ENCODE measurements at places on chromosomes 2 and 18. TPM values are rescaled to one million over a fixed set of nuclear protein-coding genes. Genes with fewer than 3 reads are reported as not detected.

RGPD4 gene
- total RNA-seq = 0.34 TPM

CHRNA1 gene
- not detected for total RNA-seq

LIMS3 gene
- total RNA-seq = not detected

PHLPP1 gene
- 12.3 TPM for total RNA-seq

FBXO41 gene
- 5.6 TPM for total RNA-seq

SERPINB12 gene
- total RNA-seq = not detected

CDKL4 gene
- total RNA-seq = 3.2 TPM

ZEB2 gene
- 106 TPM for total RNA-seq

SNTG2 gene
- total RNA-seq = 18.2 TPM

DNA sequence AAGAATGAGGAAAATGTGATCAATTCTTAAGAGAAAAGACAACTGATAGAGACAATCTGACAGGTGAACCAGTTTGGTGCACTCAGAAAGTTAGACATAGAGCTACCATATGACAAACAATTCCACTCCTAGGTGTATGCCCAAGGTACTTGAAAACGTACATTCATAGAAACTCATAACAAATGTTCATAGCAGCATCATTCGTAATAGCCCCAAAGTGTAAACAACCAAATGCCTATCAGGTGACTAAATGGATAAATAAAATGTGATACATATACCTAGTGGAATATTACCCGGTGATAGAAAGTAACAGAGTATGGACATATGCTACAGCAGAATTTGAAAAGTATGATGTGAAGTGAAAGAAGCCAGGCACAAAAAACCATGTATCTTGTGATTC lies 149.3 kb upstream of the TRIB2 start:
- H3K36me3 ChIP-seq = no peaks in the 10 kb centered on the region
- no peak overlapping the region for H3K4me3 ChIP-seq
- no peaks in the 10 kb centered on the region for H3K27me3 ChIP-seq
- no peak for DNase-seq

DNA sequence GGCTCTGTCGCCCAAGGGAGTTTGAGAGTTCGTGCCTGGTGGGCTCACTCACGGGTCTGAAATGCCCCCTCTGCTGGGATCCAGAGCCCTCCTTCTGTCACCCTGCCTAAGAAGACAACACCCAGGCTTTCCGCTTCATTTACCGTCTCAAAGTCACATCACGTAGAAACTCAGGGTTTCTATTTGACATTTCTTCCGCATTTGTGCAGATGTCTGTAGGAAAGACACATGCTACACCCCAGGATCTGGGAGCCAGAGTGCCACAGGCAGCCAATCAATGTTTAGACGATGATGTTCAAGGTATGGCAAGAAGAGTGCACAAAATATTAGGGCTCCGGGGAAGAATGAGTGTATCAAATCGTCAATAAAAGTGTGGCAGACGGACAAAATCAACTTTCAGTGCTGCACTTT lies 24.4 kb upstream of the ACKR3 start:
- H3K27ac ChIP-seq = no peak overlapping the region
- no peaks in the 10 kb centered on the region for H3K27me3 ChIP-seq
- H3K36me3 ChIP-seq = no peaks in the 10 kb centered on the region
- no peaks in the 10 kb centered on the region for H3K4me1 ChIP-seq

DNA sequence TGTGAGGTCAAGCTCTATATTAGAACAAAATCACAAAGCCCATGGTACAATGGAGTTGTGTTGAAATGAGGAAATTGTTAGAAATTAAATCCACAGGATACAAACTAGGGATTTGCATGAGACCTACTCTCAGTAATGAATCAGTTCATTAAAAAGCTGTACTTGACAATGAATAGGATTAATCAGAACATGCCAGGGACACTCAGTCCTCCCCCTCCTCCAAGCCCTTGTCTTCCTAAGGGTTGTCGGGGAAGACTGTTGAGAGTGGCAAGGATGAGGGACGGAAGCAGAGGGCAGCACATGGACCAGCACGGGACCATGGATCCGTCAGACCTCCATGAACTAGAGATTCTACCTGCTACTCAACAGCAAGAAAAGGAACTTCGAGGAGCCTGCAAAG lies 39.8 kb downstream of the SPRED2 start:
- H3K27ac ChIP-seq = no peak overlapping the region
- H3K36me3 ChIP-seq = no peaks in the 10 kb centered on the region
- H3K4me3 ChIP-seq = no peak overlapping the region
- H3K4me1 ChIP-seq = no peaks in the 10 kb centered on the region
- DNase-seq = no peak

DNA sequence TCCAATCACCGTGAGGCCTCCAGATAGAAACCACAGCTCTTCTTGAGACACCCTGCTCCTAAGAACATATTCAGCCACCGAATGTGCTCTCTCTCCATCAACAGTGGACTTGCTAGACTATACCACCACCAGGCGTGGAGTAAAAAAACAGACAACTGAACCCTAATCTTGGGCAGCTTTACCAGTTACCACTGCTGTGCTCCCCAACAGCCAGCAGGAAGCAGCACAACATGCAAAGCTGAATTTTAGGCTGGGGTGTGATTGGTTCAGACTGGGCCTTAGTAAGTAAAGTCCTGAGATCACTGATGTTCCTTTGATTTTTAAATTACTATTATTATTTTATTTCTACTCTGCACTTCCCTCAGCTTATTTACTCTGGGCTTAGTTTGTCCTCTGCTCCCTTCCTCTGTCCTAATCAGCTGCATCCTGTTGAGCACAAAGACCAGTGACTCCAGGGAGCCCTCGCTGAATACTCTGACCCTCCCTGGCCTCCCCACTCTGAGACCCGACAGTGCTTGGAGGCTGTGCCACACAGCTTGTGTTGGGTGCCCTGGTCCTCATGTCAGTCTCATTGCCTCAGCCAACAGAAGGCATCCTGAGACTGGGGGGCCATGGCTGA lies 21.9 kb downstream of the MRPL35 start:
- peak overlapping the region; percentile 82 for H3K27ac ChIP-seq
- H3K36me3 ChIP-seq = no peaks in the 10 kb centered on the region
- peaks cover 22% of the 10 kb centered on the region for H3K4me1 ChIP-seq
- DNase-seq = peak; percentile 63
- H3K4me3 ChIP-seq = no peak overlapping the region

DNA sequence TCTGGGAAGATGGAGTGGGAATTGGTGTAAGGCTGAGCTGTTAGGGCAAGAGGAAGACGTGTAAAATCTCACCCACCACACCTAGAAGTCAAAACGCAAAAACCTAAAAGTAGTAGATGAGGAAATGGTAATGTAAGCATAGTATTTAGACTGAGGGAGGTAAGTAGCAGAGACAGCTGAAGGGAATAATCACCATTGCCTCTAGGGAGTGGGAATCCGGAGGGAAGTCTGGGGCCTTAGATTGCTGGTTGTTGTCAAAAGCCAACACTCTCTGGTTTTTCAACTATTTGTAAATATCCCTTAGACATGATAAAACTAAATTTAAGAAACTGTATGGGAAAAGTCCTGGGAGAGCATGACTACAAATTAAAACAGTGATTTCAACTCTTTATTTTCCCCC lies 28.7 kb upstream of the MYCN start:
- H3K36me3 ChIP-seq = no peaks in the 10 kb centered on the region
- H3K27ac ChIP-seq = no peak overlapping the region
- DNase-seq = no peak
- no peaks in the 10 kb centered on the region for H3K27me3 ChIP-seq

GRCh38 chr2:151845884-151846283 lies 17.7 kb upstream of the ARL5A start:
- no peak overlapping the region for H3K27ac ChIP-seq
- H3K27me3 ChIP-seq = no peaks in the 10 kb centered on the region
- H3K4me3 ChIP-seq = no peak overlapping the region
- no peaks in the 10 kb centered on the region for H3K4me1 ChIP-seq
- DNase-seq = no peak

GRCh38 chr2:207472343-207473048 lies 57.3 kb upstream of the CREB1 start:
- H3K36me3 ChIP-seq = no peaks in the 10 kb centered on the region
- no peaks in the 10 kb centered on the region for H3K27me3 ChIP-seq
- H3K4me3 ChIP-seq = no peak overlapping the region
- DNase-seq = no peak
- no peak overlapping the region for H3K27ac ChIP-seq

DNA sequence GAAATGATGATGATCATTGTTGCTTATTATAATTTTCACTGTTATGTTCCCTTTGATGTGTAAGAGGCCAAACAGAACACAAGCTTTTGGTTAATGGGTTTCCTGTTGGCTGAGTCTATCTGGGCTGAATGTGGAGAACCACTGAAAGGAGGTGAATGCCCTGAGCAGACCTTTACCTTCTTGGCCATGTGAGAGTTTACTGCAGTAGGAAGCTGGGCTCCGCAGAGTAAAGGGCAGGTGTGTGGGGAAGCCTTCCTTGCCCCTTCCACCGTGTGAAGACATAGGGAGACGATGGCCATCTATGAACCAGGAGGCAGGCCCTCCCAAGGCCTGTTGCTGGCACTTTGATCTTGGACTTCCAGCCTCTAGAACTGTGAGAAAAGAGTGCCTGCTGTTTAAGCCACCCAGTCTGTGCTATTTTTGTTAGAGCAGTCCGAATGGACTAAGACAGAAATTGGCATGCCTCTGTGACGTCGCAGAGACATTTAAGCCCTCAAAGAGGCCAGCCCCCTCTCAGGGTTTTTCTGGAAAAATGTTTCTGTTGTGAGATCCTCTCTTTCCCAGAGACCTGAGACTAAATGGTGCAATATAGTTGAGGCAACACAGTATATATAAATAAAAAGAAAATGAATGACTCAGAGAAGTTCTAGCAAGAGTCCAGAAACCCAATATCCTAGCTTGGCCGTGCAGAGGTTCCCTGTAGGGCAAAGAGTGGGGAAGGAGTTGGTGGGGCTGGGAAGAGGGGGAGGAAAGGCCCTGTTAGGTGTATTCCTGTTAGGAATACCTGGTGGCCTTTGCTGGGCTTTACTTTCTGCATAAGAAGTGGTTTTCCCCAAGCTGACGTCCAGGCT lies 121.9 kb upstream of the LGALSL start:
- no peak overlapping the region for H3K4me3 ChIP-seq
- no peaks in the 10 kb centered on the region for H3K27me3 ChIP-seq
- H3K4me1 ChIP-seq = no peaks in the 10 kb centered on the region
- H3K36me3 ChIP-seq = no peaks in the 10 kb centered on the region
- no peak for DNase-seq
- peak overlapping the region; percentile 76 for H3K27ac ChIP-seq

DNA sequence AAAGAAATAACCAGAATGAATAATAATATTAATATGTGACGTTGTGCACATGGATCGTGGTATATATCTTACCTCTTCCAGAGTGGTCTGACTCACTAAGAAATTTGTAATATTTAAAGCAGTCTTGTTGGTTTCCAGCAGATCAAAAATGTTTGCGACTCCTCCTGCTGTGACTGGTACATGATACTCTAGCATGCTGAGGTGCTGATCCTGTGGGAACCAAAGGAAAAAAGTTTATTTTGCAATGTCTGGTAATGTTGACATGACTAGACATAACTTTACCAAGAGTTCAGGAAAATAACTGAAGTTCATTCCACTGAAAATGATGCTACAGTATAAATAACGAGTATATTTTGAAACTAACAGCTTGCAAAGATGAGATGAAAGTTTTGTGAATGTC lies 124.5 kb upstream of the BARD1 start:
- H3K27ac ChIP-seq = no peak overlapping the region
- H3K4me1 ChIP-seq = no peaks in the 10 kb centered on the region
- no peak overlapping the region for H3K4me3 ChIP-seq
- DNase-seq = no peak

- H3K4me3 ChIP-seq = no peak overlapping the region
- no peaks in the 10 kb centered on the region for H3K36me3 ChIP-seq
- DNase-seq = no peak
- no peaks in the 10 kb centered on the region for H3K27me3 ChIP-seq
- no peak overlapping the region for H3K27ac ChIP-seq
Observed at GRCh38 chr18:36610258-36610657, 218.5 kb downstream of the TPGS2 start.

- DNase-seq = no peak
- H3K36me3 ChIP-seq = no peaks in the 10 kb centered on the region
- H3K4me3 ChIP-seq = no peak overlapping the region
- no peaks in the 10 kb centered on the region for H3K4me1 ChIP-seq
Observed at GRCh38 chr2:199594443-199594842, 136.7 kb upstream of the SATB2 start.

DNA sequence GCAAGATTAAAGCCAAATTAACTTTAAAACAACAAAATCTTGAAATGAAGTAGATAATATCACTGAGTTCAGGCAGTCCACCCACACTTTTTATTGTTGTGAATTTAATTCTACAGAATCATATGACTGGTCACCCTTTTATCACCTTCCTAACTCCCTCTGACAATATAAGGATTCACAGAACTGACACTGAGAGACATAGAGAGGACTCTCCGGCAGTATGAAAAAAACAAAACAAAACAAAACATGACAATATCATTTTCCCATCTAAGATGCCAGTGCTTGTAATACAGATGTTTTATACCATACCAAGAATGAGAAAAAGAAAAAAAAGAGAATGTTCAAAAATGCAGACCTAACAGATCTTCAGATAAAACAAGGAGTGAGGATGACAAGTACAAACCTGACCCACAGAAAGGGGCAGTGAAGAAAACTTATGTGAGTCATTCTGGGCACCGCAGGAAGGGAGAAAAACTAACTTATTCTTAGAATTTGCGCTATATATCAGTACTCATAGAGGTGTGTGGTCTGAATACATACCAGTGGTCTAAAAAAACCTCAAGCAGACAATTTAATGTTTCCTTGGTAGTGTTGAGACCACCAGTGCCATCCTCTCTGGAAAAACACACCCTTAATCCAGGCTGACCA lies 136.6 kb downstream of the ZAP70 start:
- no peak overlapping the region for H3K27ac ChIP-seq
- no peaks in the 10 kb centered on the region for H3K4me1 ChIP-seq
- no peak overlapping the region for H3K4me3 ChIP-seq
- DNase-seq = no peak
- no peaks in the 10 kb centered on the region for H3K27me3 ChIP-seq

DNA sequence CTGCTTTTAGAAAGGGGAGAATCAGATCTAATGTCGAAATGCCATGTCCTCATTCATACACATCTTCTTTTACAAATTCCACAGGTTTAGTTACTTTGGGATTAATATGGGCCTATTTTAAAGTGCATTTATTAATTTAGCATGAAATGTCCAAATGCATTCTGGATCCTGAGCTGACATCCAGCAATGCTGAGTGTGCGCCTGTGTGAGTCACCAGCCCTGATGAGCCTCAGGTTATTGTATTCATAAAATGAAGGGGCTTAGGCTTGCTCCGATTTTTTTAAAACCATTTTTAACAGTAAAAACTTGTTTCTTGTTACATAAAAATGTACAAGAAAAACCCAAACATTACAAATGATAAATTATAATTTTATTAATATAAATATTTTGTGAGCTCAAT lies 94.1 kb downstream of the SH3YL1 start:
- H3K27ac ChIP-seq = no peak overlapping the region
- DNase-seq = no peak
- H3K36me3 ChIP-seq = no peaks in the 10 kb centered on the region
